ENCODE measurements at places on chromosomes 16 and 17.
A peak's percentile ranks its signal among the peaks of the same experiment; 100 is the strongest.

GRCh38 chr16:9489835-9490467, 398.5 kb downstream of the HAPSTR1 start:
- H3K27me3 ChIP-seq = peaks cover 44% of the 10 kb centered on the region
- no peak overlapping the region for H3K27ac ChIP-seq
- H3K4me1 ChIP-seq = no peaks in the 10 kb centered on the region
- no peaks in the 10 kb centered on the region for H3K36me3 ChIP-seq

DNA sequence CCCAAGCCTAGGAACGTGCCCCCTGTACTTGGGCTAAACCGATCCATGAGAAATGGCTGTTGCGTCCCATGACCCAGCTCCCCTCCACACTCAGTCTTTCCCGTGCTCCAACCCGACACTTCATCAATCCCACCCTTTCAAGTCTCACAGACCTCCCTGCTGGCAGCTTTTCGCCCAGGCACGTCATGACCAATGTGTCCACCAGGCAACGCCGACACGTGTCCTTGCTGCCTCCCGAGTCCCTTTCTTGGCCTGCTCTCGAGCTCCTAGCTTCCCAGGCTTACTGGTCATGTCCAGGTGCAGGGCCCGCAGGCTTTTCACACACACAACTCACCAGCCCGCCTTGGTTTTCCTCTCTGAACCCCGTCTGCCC, 12.2 kb downstream of the MNT start:
- peaks cover 11% of the 10 kb centered on the region for H3K4me1 ChIP-seq
- H3K4me3 ChIP-seq = no peak overlapping the region
- no peaks in the 10 kb centered on the region for H3K27me3 ChIP-seq
- no peaks in the 10 kb centered on the region for H3K36me3 ChIP-seq
- H3K27ac ChIP-seq = no peak overlapping the region
- DNase-seq = no peak

DNA sequence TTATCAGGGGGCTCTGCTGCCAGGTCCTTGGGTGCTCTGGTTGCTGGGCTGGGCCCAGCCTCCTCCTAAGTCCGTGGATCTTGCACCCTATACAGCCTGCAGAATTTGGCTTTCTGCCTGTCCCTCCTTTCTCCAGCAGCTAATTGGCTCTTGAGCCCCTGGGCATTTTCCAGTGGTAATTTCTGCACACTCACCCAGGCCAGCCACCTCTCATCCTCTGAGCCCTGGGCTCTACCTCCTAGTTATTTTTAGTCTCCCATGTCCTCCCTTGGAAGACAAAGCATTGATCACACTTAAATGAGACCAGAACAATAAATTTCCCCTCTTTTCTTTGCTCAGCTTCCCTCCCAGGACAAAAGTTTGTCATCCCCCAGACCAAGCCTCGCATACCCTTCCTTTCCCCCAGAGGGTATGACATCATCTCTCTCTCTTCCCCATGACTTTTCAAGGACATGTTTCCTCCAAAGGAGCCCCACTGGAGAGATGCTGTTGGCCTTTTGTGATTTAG, 38.1 kb downstream of the C17orf75 start:
- H3K4me3 ChIP-seq = no peak overlapping the region
- H3K36me3 ChIP-seq = no peaks in the 10 kb centered on the region
- DNase-seq = no peak
- no peaks in the 10 kb centered on the region for H3K27me3 ChIP-seq
- no peak overlapping the region for H3K27ac ChIP-seq

GRCh38 chr16:78227855-78228254, 128.4 kb downstream of the WWOX start:
- no peak overlapping the region for H3K27ac ChIP-seq
- DNase-seq = no peak
- H3K4me3 ChIP-seq = no peak overlapping the region
- H3K4me1 ChIP-seq = no peaks in the 10 kb centered on the region
- no peaks in the 10 kb centered on the region for H3K27me3 ChIP-seq

GRCh38 chr17:71109697-71110096, 940.4 kb downstream of the KCNJ2 start:
- H3K36me3 ChIP-seq = no peaks in the 10 kb centered on the region
- DNase-seq = no peak
- H3K27me3 ChIP-seq = no peaks in the 10 kb centered on the region
- H3K27ac ChIP-seq = no peak overlapping the region
- H3K4me1 ChIP-seq = peaks cover 7% of the 10 kb centered on the region

GRCh38 chr17:60315650-60316049, 76.3 kb downstream of the USP32 start:
- no peak overlapping the region for H3K4me3 ChIP-seq
- DNase-seq = no peak
- H3K27ac ChIP-seq = no peak overlapping the region

GRCh38 chr17:60386147-60387058, 5.5 kb downstream of the USP32 start:
- H3K27me3 ChIP-seq = no peaks in the 10 kb centered on the region
- H3K27ac ChIP-seq = no peak overlapping the region
- no peak for DNase-seq
- H3K4me3 ChIP-seq = no peak overlapping the region
- no peaks in the 10 kb centered on the region for H3K36me3 ChIP-seq
- peaks cover 12% of the 10 kb centered on the region for H3K4me1 ChIP-seq

- no peak for DNase-seq
- no peak overlapping the region for H3K27ac ChIP-seq
- H3K27me3 ChIP-seq = peaks cover 35% of the 10 kb centered on the region
- H3K4me1 ChIP-seq = no peaks in the 10 kb centered on the region
Observed at GRCh38 chr17:33192951-33193911, 99.9 kb downstream of the ASIC2 start.

- no peaks in the 10 kb centered on the region for H3K4me1 ChIP-seq
- no peak overlapping the region for H3K4me3 ChIP-seq
- no peaks in the 10 kb centered on the region for H3K27me3 ChIP-seq
- H3K36me3 ChIP-seq = no peaks in the 10 kb centered on the region
Observed at GRCh38 chr17:71792966-71793365, 327.9 kb upstream of the SOX9 start.

- H3K4me3 ChIP-seq = no peak overlapping the region
- H3K36me3 ChIP-seq = peaks cover 10% of the 10 kb centered on the region
- DNase-seq = no peak
- H3K4me1 ChIP-seq = no peaks in the 10 kb centered on the region
- no peak overlapping the region for H3K27ac ChIP-seq
Observed at GRCh38 chr17:67139289-67139688, 94.9 kb downstream of the CACNG1 start.

DNA sequence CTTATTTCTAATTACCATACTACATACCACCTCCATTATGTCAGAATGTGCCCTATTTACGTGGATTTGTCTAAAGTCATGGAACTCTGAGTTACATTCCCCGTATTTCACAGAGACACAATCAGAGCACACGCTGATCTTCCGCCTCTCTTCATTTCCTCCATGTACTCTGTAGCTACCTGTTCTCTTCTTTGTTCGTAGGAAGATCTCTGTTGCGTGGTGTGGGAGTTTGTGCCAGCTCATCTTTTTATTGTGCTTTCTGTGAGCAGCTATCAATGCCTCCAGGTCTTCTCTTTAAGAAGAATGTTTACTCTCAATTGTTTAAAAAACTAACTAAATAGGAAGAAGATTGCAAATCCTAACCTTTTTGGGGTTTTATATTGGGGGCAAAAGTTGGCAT, 26.9 kb downstream of the NLRC5 start:
- H3K4me3 ChIP-seq = no peak overlapping the region
- peaks cover 20% of the 10 kb centered on the region for H3K4me1 ChIP-seq
- no peaks in the 10 kb centered on the region for H3K36me3 ChIP-seq
- DNase-seq = no peak
- H3K27me3 ChIP-seq = no peaks in the 10 kb centered on the region
- no peak overlapping the region for H3K27ac ChIP-seq

- no peak overlapping the region for H3K27ac ChIP-seq
- peaks cover 5% of the 10 kb centered on the region for H3K27me3 ChIP-seq
- peak; percentile 46 for DNase-seq
- no peaks in the 10 kb centered on the region for H3K36me3 ChIP-seq
- no peak overlapping the region for H3K4me3 ChIP-seq
- H3K4me1 ChIP-seq = no peaks in the 10 kb centered on the region
Observed at GRCh38 chr16:75789237-75789636, 62.9 kb upstream of the CPHXL start.

DNA sequence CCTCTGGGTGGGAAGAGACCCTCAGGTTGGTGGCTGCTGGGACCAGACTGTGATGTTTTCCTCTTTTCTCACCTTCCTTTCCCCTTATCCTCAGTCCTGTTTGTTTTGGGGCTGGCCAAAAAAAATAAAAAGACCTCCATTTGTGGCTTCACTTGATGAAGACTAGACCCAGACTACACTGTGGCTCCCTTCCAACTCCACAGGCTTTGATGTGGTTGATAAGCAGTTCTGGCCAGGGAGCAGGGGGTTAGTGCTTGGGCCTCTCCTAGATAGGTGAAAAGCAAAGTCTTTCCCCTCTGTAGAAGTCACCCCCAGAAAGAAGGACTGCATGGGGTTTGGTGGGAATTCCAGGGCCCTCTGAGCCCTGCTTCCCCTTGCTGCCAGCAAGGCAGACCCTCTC, 11.2 kb upstream of the ADAM11 start:
- no peaks in the 10 kb centered on the region for H3K27me3 ChIP-seq
- H3K36me3 ChIP-seq = peaks cover 4% of the 10 kb centered on the region
- no peak overlapping the region for H3K27ac ChIP-seq
- H3K4me3 ChIP-seq = no peak overlapping the region
- DNase-seq = no peak

GRCh38 chr16:70700101-70701020, 14.5 kb upstream of the MTSS2 start:
- H3K27ac ChIP-seq = no peak overlapping the region
- no peaks in the 10 kb centered on the region for H3K36me3 ChIP-seq
- H3K4me1 ChIP-seq = peaks cover 23% of the 10 kb centered on the region
- no peak overlapping the region for H3K4me3 ChIP-seq
- DNase-seq = no peak

DNA sequence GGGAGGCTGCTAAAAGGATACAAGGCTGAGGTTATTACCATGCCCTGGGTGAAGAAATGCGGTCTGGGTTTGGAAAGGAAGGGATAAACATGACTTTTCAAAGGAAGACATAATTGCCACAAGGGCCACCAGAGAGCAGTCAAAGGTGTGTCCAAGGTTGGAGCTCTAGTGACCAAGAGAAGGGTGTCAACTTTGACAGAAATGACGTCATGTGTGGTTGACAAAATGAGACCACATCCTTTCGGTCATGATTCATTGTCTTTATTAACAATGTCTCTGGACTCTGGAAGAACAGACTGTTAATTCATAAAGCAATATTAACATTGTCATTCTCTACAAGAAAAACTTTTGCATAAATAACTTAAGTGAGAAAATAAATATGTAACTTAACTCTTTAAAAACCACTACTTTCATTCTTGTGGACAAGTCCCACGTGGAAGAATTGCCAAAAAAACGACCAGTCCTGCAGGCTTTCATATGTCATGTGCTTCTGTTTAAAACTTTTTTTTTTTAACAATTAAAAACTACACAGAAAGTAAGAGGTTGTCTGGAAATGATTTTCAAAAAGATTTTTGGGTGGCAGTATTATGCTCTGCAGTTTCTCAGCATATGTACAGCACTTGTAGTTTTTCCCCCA, 5.0 kb downstream of the SOST start:
- H3K36me3 ChIP-seq = no peaks in the 10 kb centered on the region
- H3K4me3 ChIP-seq = no peak overlapping the region
- no peak for DNase-seq

GRCh38 chr17:17842111-17842876, 5.5 kb upstream of the SREBF1 start:
- H3K36me3 ChIP-seq = no peaks in the 10 kb centered on the region
- H3K27ac ChIP-seq = peak overlapping the region; percentile 98
- no peak overlapping the region for H3K4me3 ChIP-seq
- H3K4me1 ChIP-seq = peaks cover 58% of the 10 kb centered on the region

- H3K27me3 ChIP-seq = no peaks in the 10 kb centered on the region
- no peaks in the 10 kb centered on the region for H3K36me3 ChIP-seq
- H3K4me3 ChIP-seq = no peak overlapping the region
- H3K27ac ChIP-seq = no peak overlapping the region
- peaks cover 49% of the 10 kb centered on the region for H3K4me1 ChIP-seq
Observed at GRCh38 chr17:79991924-79992648, 43.6 kb downstream of the TBC1D16 start.

DNA sequence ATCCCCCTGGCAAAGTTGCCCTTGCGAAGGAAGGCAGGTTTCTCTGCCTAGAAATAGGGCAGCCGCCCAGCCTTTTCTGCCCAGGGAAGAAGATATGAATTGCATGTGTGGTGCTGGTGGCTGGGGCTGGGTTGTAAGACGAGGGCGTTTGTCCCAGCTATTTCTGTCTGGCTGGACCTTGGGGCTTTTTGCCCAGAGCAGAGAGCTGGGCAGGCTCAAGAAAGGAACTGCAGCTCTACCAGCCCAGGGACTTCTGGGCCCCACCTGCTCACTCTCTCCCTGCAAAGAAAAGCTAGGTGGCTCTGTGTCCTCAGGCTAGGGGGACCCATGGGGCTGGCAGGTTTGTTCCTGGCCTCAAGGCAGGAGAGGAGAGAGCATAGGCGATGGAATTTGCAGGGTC, 586 bp downstream of the CACNG1 start:
- H3K4me1 ChIP-seq = no peaks in the 10 kb centered on the region
- H3K4me3 ChIP-seq = no peak overlapping the region
- DNase-seq = no peak
- H3K27ac ChIP-seq = no peak overlapping the region
- 0 out of 2 replicates have a peak, but pooled peaks cover 4% of the 10 kb centered on the region for H3K27me3 ChIP-seq

DNA sequence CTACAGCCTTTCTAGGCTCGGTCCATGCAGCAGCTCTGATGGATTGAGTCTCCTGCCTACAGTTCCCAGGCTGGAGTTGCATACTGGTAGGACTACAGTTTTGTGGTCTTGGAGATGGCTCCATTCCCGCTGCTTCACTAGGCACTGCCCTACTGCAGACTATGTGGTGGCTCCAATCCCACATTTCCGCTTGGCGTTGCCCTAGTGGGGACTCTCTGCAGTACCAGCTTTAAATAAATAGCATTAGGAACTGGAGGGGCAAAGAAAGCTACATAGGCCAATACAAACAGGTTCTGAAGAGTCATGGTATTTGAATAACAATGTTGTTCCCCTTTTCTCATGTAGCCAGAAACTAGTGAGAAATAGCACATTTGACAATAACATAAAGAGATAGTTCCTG, 5.4 kb upstream of the GOSR2 start:
- H3K4me1 ChIP-seq = peaks cover 10% of the 10 kb centered on the region
- no peak overlapping the region for H3K4me3 ChIP-seq

GRCh38 chr16:79347277-79347676, 253.3 kb downstream of the MAF start:
- no peaks in the 10 kb centered on the region for H3K4me1 ChIP-seq
- H3K36me3 ChIP-seq = no peaks in the 10 kb centered on the region
- H3K27ac ChIP-seq = no peak overlapping the region
- H3K27me3 ChIP-seq = no peaks in the 10 kb centered on the region
- DNase-seq = no peak
- no peak overlapping the region for H3K4me3 ChIP-seq

- H3K36me3 ChIP-seq = no peaks in the 10 kb centered on the region
- no peak for DNase-seq
- H3K27ac ChIP-seq = no peak overlapping the region
- no peaks in the 10 kb centered on the region for H3K4me1 ChIP-seq
- H3K27me3 ChIP-seq = no peaks in the 10 kb centered on the region
- no peak overlapping the region for H3K4me3 ChIP-seq
Observed at GRCh38 chr16:79497606-79498350, 102.8 kb downstream of the MAF start.

GRCh38 chr17:47701608-47702007, 7.6 kb downstream of the TBKBP1 start:
- H3K27me3 ChIP-seq = no peaks in the 10 kb centered on the region
- peaks cover 6% of the 10 kb centered on the region for H3K4me1 ChIP-seq
- no peaks in the 10 kb centered on the region for H3K36me3 ChIP-seq
- no peak for DNase-seq

GRCh38 chr16:11783319-11784037, 13.6 kb downstream of the ZC3H7A start:
- no peak overlapping the region for H3K4me3 ChIP-seq
- peaks cover 6% of the 10 kb centered on the region for H3K36me3 ChIP-seq
- no peak for DNase-seq
- no peaks in the 10 kb centered on the region for H3K27me3 ChIP-seq
- no peak overlapping the region for H3K27ac ChIP-seq
